SJSA1 (cell line): ENCODE measurements at places on chromosomes 2 and 18.

DNA sequence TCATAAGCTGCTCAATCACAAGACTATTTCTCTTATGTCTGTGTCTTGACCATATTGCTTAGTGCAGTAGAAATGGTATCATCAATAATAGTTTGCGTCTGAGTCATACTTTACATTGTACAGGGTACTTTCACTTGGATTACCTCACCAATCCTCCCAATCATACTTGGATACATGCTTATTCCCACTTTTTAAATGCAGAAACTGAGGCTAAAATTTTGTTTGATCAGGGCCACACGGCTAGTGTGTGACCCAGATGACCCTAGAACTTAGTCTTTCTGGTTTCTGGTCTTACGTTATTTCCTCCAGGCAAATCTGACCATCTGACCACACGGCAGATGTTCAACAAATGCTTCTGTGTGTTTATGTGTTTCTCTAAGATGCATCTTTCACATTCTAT is 23.8 kb upstream of the CCL20 start:
- DNase-seq: no peak

- DNase-seq: no peak
Observed at GRCh38 chr2:143481733-143482132, 352.5 kb downstream of the ARHGAP15 start.

DNA sequence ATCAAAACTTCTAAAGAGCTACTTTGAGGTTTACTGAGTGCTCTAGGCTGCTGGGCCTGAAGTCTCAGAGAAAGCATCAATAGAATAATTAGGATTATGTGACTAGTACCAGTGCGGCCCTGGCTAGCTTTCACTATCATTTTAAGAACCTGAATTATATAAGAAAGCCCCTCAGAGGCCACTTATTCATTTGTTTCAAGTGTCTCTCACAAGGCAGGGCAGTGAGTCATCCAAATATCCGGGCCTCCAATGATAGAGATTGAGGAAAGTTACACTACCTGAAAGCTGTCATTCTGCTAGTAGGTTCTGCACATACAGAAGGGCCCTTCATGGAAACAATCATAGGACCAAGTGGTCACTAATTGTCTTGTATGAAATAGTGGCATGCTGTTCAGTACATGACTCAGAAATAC is 193.1 kb downstream of the L3MBTL4 start:
- peak; percentile 45 for DNase-seq

GRCh38 chr2:50118905-50119702 is 912.8 kb downstream of the NRXN1 start:
- no peak for DNase-seq

- DNase-seq: no peak
Observed at GRCh38 chr2:28447943-28448792, 47.7 kb upstream of the PLB1 start.

DNA sequence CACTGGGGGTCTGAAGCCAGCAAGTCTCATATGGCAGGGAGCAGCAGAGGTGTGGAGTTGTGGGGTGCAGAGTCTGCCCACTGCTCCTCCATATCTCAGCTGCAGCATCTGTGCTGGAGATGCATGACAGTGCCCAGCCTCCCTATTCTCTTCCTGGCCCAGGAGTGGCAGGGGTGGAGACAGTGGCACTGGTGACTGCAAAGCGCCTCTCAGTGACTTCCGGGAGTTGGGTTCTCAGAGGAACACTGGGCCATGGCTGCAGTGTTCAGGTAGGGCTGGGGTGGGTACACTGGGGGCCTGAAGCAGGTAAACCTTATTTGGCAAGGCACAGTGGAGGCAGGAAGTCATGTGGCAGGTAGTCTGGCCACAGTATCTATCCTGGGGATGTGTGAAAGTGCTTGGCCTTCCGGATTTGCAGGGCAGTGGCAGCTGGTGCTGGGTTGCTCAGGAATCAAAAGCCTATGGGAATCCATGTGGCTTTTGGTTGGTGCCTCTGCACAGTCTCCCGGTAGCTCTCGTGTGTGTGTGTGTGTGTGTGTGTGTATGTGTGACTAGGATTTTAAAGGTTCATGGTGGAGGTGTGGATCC is 60.3 kb upstream of the THUMPD2 start:
- DNase-seq: no peak
